Ascending aorta (tissue), 2 donors: ENCODE measurements at places on chromosomes 3 and 15.

GRCh38 chr3:40754994-40755393, 230.2 kb downstream of the ZNF621 start:
- no peaks in the 10 kb centered on the region for H3K27me3 ChIP-seq
- H3K27ac ChIP-seq = no peak overlapping the region
- no peak overlapping the region for H3K4me3 ChIP-seq
- no peaks in the 10 kb centered on the region for H3K36me3 ChIP-seq
- no peaks in the 10 kb centered on the region for H3K4me1 ChIP-seq

DNA sequence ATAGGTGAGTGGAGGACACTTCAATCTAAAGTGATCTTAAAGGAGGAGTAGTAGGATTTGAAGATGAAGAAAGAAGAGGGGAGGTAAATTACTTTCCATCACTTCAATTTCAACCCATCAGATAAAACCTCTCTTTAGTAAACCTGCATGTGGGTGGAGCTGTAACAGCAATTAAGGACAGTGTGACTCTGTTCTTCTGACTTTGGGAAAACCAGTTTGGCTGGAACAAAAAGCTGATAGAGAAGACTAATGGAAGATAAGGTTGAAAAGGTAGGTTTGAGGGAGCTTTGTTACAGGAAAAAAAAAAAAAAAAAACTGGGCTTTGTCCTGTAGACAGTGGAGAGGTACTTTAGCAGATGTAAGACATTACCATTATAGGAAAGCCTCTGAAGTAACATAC, 4.5 kb upstream of the GSK3B start:
- no peak for DNase-seq
- no peaks in the 10 kb centered on the region for H3K36me3 ChIP-seq
- no peaks in the 10 kb centered on the region for H3K27me3 ChIP-seq
- no peak overlapping the region for H3K4me3 ChIP-seq
- H3K4me1 ChIP-seq = no peaks in the 10 kb centered on the region

- DNase-seq = no peak
- no peak overlapping the region for H3K4me3 ChIP-seq
- H3K36me3 ChIP-seq = no peaks in the 10 kb centered on the region
- no peak overlapping the region for H3K27ac ChIP-seq
- H3K27me3 ChIP-seq = no peaks in the 10 kb centered on the region
- no peaks in the 10 kb centered on the region for H3K4me1 ChIP-seq
These were observed 11.8 kb downstream of the PARP15 start for GRCh38 chr3:122589297-122589696.

- no peak for DNase-seq
- no peaks in the 10 kb centered on the region for H3K27me3 ChIP-seq
- H3K36me3 ChIP-seq = peaks cover 4% of the 10 kb centered on the region
These were observed 3.2 kb upstream of the RAD51 start for GRCh38 chr15:40691737-40692136.

DNA sequence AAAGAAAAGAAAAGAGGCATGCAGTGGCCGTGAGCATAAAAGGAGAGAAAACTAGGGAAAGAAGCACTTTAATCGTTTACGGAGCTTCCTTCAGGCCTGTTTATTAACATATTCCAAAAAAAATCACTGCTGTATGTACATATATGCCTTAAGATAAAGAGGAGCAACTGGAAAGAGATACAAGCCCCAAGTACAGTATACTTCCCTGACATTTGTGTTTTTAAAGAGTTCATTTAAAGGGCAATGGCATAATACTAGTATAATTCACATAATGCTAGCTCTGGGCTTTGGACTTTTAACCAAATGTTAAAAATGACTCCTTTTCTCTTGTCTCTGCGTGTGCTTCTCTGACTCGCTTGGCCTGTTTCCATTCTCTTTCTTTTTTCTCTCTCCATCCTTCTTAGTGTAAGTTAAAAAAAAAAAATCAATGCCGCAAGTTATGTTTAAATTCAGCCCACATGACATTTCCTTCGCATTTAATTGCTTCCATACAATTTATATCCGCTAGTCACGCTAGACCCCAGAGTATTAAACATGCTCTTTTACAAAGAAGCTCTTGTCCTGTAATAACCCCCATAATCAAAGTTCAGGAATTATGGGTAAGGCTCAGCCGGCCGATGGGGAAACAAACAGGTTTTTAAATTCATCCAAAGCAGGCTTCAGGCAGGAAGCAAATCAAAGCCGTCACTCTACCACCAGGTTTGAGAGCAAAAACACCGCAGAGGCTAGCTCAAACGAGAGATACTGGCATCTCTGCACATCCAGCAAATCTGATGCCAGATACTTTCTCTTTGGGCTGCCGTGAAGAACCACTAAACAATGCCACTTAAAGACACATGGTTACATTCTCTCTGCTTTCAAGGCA, 19.4 kb downstream of the WWTR1 start:
- H3K27me3 ChIP-seq = no peaks in the 10 kb centered on the region
- H3K36me3 ChIP-seq = no peaks in the 10 kb centered on the region
- peak overlapping the region; percentile 44 for H3K4me3 ChIP-seq
- peaks cover 60% of the 10 kb centered on the region for H3K4me1 ChIP-seq

DNA sequence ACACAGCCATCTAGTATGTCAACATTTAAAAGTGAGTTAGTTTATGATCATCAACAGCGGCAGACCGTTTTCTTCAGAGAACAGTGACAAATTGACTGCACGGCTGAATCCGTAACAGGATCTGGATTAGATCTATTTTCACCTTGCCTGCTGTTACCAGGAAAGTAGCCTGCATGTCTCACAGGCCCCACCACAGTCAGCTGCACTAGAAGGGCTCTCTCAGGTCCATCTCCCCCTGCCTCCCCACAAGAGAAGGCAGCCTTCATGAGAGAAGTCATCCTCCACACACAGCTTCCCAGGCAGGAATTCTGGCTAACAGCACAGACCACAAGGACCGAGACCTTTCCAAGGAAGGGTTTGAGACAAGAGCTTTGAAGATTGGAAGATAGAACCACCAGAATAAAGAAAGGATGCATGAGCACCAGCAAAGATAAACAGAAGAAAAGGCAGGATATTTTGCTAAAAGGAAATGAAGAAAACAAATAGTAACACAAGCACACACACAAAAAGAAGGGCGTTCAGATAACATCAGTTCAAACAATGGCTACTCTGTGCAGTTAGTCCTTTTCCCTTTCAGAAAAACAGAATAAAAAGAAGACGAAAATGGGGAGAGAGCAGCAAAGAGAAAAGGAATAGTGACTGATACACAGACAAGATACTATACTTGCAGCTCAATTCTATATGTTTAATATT, 127.5 kb downstream of the SNRK start:
- H3K27me3 ChIP-seq = no peaks in the 10 kb centered on the region
- H3K27ac ChIP-seq = no peak overlapping the region
- H3K36me3 ChIP-seq = no peaks in the 10 kb centered on the region
- no peaks in the 10 kb centered on the region for H3K4me1 ChIP-seq

DNA sequence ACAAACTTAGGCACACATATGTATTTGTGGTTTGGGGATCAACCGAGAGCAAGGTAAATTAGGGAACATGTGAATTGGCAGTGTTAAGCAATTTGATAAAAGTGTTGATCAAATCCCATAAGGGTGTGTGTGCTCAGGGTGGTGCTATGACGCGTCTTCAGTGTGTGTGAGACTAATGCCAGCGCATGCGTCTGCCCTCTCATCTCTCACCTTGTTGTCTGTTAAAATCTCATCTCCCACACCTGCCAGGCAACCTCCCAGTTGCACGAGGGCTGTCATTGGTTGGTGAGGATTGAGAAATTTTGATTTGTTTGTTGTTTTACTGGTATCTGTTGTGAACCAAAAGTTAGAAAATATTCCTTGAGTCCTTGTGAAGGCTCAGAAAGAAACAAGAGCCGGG, 137.2 kb upstream of the ICE2 start:
- no peak overlapping the region for H3K4me3 ChIP-seq
- no peaks in the 10 kb centered on the region for H3K36me3 ChIP-seq
- H3K27ac ChIP-seq = no peak overlapping the region
- no peak for DNase-seq

GRCh38 chr3:30428251-30428650, 178.2 kb upstream of the TGFBR2 start:
- no peaks in the 10 kb centered on the region for H3K27me3 ChIP-seq
- H3K36me3 ChIP-seq = no peaks in the 10 kb centered on the region
- DNase-seq = no peak
- no peak overlapping the region for H3K27ac ChIP-seq
- H3K4me3 ChIP-seq = no peak overlapping the region

GRCh38 chr3:57779666-57780065, 23.6 kb downstream of the SLMAP start:
- no peak for DNase-seq
- no peak overlapping the region for H3K4me3 ChIP-seq
- H3K4me1 ChIP-seq = no peaks in the 10 kb centered on the region
- no peak overlapping the region for H3K27ac ChIP-seq
